Jurkat, Clone E6-1 (cell line): ENCODE measurements at places on chromosomes 1 and 21.

DNA sequence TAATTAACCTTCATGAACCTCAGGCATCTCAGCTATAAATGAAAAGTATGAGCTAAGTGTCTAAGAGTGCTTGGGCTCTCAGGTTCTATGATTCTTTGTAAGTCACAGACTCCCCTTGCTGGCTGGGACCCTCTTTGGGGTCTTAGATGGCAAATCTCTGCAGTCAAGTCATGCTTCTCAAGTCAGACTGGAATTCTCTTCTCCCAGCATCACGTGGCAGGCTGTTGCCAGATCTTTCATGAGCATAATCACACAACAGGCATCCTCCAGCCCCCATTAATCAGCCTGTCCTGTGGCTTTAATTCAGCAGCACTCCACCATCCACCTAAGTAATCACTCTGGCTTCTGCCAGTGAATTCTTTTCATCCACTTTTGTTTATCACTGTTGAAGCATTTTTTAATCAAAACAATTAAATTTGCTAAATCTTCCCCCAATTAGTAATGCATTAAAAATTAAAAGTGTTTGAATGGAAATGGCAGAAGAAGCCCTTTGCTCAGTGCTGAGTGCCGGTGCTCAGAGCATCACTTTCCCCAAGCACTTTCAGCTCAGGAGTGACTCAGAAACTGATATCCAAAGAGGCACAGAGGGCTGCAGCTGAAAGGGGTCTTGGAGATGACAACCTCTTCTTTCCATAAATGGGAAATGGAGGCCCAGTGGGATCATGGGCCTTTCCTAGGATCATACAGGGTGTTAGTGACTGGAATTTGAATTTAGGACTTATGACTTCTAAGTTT lies 50.2 kb downstream of the C8A start:
- no peak for DNase-seq

GRCh38 chr1:15449567-15449966 lies 7.0 kb upstream of the CELA2A start:
- DNase-seq: no peak

DNA sequence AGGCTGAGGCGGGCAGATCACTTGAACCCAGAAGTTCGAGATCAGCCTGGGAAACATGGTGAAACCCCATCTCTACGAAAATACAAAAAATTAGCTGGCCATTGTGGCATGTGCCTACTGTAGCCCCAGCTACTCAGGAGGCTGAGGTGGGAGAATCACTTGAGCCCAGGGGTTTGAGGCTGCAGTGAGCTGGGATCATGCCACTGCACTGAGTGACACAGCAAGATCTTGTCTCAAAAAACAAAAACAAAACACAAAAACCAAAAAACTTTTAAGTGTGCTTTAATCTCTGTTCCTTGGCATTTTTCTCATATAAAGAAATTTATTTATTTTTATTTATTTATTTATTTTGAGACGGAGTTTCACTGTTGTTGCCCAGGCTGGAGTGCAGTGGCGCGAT lies 208.2 kb downstream of the URB2 start:
- no peak for DNase-seq

DNA sequence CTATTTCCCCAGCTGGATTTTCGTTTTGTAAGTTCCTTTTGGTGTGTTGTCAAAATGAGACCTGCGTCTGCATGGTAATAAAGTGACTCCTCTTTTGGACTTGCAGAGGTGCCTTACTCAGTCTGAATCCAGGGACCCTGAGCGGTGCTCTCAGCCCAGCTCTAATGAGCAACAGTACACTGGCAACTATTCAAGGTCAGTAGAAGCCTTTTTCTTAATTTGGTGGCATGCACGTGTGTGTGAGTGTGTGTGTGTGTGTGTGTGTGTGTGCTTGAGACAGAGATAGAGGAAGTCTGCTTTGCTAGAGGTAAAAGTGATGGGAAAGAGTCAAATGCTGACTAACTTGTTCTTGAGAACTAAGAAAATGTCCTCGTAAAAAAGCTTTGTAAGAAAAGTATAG lies 105.4 kb downstream of the CD247 start:
- no peak for DNase-seq

GRCh38 chr1:241485554-241485992 lies 34.0 kb downstream of the FH start:
- DNase-seq: peak; percentile 16

DNA sequence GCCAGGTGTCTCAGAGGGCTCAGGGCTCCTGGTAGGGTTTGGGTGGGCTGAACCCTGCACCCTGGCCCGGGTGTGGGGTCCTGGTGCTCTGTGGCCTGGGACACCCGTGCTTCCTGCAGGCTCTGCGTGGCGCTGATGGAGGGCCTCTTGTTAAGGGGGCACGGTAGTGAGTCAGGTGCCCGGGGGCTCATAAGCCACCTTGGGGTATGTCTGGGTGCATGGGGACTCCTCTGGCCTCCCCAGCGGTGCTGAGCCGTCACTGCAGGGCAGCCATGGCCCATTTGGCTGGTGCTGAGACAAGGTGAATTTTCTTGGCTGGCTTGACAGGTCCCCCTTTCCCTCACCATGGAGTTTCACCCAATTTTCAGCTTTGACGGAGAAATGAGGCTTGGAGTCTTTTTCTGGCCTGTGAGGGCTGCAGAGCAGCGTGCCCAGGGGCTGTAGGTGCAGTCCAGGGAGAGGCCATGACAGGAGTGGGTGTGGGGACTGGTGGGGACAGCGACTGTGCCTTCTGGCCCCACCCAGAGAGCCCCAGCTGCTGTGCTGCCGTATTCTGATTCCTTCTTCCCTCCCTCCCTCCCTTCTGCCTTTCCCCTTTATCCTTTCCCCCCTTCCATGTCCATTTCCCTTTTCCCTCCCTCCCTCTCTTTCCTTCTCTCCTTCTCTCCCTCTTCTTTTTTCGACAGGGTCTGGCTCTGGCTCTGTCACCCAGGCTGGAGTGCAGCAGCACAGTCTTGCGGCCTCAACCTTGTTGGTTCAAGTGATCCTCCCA lies 40.4 kb downstream of the SKI start:
- no peak for DNase-seq

DNA sequence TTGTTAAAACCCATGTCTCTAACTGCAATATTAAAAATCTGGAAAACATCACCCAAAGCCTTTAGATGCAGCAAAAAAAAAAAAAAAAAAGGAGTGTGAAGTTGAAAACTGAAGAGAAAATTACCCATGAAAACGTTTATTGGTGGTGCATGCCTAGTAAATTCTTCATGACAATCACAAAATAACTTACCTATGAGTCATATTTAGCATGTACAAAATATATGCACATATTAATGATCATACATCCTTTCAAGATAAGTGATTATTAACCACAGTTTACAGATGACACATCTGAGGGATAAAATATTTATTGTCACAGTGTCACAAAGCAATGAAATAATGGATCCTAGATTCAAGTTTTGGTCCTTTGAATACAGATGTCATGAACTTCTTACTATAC lies 505.2 kb upstream of the NR5A2 start:
- no peak for DNase-seq
